ENCODE measurements at places on chromosomes 7 and 10. TPM values are rescaled to one million over a fixed set of nuclear protein-coding genes. Genes with fewer than 3 reads are reported as not detected.

GRCh38 chr7:29606287-29606721 is 42.7 kb downstream of the PRR15 start:
- DNase-seq = no peak

GRCh38 chr7:50068850-50069551 is 24.0 kb downstream of the ZPBP start:
- no peak for DNase-seq

Gene SPDYE8
- polyA plus RNA-seq = not detected

DNA sequence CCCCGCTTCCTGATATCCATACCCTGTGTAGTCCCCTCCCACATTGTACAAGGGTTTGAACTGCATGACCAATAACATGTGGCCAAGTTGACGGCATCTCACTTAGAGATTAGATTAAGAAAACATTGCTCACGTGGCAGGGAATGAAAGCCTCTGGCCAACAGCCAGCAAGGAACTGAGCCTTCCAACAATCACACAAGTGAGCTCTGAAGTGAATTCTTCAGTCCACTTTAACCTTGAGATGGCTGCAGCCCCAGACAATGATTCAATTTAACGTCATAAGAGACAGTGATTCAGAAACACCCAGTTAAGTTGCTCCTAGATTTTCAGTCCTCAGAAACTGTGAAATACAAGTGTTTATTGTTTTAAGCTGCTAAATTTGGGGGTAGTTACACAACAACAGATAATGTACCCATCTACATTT is 165.9 kb upstream of the PLXNA4 start:
- no peak for DNase-seq

Data from sigmoid colon (tissue), 7 donors.